IPS-NIHi11 (cell line): ENCODE measurements at places on chromosomes 2 and 18.

DNA sequence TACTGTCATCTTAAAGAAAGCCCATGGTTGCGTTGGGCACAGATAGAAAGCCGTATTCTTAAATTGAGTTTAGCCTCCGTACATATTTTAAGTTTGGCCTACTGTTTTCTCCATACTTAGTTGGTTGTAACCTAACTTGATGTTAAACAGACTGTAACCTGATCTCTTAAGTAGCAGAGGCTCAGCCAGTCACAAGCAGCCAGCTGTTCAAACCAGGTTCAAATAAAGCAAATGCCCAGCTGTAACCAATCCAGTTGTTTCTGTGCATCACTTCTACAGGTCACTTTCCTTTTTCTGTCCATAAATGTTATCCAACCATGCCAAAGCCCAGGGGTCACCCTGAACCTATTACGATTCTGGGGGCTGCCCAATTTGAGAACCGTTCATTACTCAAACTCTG, 10.0 kb upstream of the THADA start:
- DNase-seq: no peak

- DNase-seq: no peak
These were observed 252.3 kb downstream of the MBD5 start for GRCh38 chr2:148273158-148273691.

DNA sequence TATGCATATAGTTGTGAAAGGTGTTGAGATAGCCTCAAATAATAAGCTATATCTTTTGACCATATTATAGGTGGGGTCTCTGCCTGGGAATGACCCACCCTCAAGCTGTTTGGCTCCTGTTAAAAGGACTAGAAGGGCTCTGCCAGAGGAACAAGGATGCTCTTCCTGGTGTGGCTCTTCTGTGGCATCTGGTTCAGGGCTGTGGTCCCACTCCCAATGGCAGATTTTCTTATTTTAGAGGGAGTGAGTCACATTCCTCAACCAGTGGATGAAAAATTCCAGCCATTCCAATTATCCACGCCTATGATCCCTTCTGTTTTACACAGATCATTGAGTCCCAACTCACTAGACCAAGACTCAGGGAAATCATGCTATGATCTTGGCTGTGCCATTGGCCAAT, 119.9 kb downstream of the PARD3B start:
- DNase-seq: peak; percentile 19

GRCh38 chr2:189402932-189403331, 38.3 kb upstream of the WDR75 start:
- DNase-seq: no peak

DNA sequence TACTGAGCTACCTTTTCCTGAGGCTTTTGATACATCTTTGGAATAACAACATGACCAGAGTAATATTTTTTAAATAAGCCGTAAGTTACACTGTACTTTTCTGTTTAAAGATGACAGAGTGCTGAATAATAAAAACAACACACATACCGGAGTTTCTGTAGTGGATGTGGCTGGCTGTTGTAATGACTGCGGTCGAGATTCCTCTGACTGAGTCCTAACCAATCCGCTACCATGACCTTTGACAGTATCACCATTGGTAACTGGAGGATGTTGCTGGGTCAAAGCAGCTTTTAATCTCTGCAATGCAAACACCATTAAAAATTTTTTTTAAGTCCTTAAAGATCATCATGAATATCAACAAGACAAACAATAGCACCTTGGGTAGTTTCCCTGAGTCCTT, 70.7 kb downstream of the ATF2 start:
- no peak for DNase-seq

DNA sequence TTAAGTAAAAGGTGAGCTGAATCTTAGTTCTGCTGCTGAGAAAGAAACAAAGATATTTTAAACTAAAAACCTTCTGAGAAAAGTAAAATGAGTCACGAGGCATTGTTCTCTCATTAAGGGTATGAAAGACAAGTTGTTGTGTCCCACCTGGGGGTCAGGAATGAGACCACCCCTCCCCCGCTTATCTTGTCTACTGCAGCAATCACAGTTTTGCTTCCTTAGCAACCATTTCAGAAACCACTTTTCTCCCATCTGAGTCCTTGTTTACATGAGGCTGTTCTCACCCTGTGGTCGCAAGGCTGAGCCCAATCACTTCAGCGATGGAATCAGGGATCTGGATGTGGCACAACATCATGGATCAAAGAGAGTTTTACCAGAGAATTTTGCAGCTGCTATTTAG, 377.6 kb upstream of the NETO1 start:
- DNase-seq: peak; percentile 43

DNA sequence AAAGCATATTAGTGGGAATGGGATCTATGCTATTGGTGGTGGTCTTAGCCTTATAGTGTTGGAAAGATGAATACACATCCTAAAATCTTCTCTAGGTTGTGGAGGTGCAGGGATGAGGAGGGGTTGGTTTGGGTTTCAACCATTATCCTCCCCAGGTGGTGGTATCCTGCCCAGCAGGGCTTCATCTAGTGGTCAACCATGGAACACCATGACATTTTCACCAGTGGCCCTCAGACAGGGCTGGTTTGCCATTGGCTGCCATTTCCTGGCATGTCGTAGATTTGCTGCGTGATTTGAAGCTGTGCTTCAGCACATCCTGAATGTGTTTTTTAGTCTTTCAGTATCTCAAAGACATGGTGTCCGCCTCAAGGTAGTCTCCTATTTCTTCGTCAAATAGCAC, 391.2 kb upstream of the HNRNPA3 start:
- no peak for DNase-seq

GRCh38 chr2:58156780-58157179, 84.3 kb downstream of the FANCL start:
- no peak for DNase-seq

GRCh38 chr2:149001496-149001895, 37.0 kb upstream of the LYPD6B start:
- no peak for DNase-seq

- no peak for DNase-seq
These were observed 106.8 kb downstream of the BCL11A start for GRCh38 chr2:60446413-60447267.

GRCh38 chr2:196977507-196977906, 51.0 kb upstream of the PGAP1 start:
- no peak for DNase-seq

DNA sequence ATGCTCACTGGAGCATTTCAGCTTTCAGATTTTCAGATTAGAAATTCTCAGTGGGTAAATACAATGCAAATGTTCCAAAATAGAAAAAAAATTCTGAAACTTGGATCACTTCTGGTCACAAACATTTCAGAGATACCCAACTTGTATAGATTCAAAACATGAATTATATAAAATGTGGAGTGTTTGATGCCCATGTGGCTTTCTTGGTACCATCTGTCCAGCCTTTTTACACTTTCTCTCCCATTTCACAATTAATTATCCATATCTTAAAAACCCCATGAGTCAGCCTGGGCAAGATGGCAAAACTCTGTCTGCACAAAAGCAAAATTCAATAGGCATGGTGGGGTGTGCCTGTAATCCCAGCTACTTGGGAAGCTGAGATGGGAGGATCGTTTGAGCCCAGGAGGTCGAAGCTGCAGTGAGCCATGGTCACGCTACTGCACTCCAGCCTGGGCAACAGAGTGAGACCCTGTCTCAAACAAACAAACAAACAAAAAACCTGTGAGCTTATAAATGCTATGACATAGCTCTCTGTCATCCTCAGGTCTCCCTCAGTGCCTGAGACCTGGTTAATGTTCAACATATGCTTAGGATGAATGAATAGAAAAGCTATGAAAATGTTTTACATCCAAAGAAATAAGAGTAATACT, 146.3 kb upstream of the TTC39C start:
- no peak for DNase-seq

- DNase-seq: no peak
These were observed 263.4 kb downstream of the ASXL3 start for GRCh38 chr18:33841221-33841967.

DNA sequence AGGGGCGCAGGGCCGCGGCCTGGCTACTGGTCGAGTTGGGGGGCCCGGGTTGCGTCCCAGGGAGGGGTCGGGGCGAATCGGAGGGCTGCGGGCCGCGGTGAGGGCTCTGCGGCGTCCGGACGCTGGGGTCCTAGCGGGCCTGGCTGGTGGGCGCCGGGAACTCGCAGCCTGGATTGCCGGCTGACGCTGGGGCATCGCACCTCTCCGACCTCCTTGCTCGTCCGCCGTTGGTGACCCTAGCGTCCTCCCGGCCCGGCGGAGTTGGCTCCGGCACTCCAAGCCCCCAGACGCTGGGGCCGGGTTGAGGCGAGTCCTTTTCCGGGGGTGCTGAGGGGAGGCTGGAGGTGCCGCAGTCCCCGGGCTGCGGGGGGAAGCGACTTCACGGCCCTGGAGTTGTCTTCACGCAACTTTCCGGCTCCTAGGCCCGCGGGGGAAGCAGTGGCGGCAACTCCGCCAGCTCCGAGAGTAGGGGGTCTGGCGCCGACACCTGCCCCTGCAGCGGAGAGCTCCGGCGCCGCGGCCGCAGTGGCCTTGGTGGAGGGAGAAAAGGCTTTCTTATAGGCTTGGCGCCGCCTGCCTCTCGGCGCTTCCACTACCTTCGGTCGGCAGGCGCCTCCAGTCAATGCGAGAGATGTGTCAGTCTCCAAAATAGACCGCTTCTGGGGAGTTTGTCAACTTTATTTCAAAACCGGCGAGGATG, 70.3 kb downstream of the HAUS1 start:
- peak; percentile 63 for DNase-seq

DNA sequence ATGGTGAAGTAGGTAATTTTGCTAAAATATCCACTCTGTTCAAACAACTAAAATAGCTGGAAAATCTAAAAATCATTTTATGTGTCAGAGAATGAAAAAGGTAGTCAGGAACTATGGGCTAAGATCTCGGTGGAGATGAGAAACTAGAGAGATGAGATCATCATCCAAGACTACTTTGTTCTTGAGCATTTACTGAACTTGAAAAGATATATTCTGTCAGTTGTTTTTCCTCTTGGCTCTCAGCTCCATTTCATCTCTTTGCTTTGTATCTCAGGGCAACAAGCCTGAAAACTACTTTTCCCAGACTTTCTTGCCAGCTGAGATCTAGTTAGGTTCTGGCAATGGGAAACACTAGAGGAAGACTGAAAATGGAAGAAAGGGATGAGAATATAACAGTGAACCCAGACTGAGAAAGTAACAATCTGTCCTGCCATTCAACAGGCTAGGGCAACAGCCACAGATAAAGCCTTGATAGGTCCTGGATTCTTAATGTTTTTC, 346.2 kb upstream of the MEX3C start:
- DNase-seq: no peak

- no peak for DNase-seq
These were observed 1597.9 kb upstream of the ACVR2A start for GRCh38 chr2:146246736-146247523.

DNA sequence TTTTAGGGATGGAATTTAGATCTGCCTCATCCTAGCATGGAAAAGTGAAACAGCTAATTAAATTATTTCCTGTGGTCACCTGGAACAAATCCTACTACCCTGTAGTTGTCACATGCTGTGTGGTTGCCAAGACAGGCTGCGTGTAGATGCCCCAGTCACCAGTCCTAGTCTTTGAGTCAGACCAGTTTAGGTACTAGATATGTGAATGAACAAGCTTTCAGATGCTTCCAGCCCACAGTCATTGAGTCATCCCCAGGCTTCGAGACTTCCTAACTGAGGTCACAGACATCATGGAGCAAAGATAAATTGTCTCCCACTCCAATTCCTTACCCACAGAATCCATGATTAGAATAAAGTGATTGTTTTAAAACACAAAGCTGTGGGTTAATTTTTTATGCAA, 35.8 kb upstream of the GRB14 start:
- DNase-seq: no peak
